Activated T-helper 17 cell treated with anti-CD3 and anti-CD28 coated beads, Interleukin-2, amount 50 U/mL, for 72 hours (primary cell): ENCODE measurements at places on chromosomes 7 and 10.

DNA sequence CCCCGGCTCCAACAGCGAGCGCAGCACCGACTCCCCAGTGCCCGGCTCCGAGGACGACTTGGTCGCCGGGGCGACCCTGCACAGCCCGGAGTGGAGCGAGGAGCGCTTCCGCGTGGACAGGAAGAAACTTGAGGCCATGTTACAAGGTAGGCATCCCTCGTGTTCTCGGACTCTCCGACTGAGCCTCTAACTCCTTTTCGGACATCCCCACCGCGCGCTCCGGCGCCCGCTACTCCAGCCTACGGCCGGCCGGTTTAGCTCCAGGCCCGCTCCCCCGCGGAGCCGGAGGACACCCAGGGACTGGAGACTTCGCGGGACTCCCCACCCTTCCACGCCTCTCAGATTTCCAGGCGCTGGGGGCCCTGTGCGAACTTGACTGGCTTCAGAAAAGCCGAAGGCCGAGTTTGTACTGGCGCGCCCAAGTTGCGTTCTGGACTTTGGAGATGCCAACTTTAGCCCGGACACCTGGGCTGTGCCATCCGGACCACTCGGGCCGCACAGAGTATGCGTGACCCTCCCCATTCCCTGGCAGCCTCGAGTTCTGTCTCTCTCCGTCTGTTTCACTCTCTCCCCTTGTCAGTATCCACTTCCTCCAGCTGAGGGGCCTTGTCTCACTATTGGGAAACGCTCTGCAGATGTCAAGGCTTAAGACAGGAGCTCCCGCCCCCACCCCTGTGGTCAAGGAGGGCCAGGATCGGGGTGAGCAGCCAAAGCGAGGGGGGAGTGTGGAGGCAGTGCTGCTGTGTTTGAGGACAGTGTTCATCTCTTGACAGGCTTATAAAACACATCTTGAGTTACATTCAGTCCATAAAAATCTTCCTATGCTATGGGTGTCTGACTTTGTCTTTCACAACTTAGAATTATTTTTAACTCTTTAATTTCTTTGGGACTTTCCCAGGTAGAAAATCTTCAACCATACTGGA is 777 bp downstream of the BICC1 start:
- peak; percentile 28 for ATAC-seq

GRCh38 chr7:28088032-28088431 is 92.6 kb downstream of the JAZF1 start:
- no peak for ATAC-seq

DNA sequence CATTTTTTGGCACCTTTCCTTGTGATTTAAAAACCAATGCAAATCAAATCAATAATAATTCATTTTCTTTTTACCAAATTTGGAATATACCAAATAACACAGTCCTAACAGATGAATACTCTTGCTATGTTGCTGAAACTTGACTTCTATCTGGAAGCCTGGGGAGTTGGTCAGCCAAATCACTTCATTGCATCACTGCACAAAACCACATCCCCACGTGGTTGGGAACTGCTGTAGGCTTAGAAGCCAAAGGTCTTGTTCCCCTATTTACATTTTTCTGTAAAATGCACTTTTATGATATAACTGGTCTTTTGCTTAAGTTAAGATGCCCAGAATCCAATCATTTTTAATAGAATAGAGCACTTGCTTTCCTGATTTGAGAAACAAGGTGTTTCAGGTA is 15.2 kb downstream of the GPR85 start:
- ATAC-seq = no peak

DNA sequence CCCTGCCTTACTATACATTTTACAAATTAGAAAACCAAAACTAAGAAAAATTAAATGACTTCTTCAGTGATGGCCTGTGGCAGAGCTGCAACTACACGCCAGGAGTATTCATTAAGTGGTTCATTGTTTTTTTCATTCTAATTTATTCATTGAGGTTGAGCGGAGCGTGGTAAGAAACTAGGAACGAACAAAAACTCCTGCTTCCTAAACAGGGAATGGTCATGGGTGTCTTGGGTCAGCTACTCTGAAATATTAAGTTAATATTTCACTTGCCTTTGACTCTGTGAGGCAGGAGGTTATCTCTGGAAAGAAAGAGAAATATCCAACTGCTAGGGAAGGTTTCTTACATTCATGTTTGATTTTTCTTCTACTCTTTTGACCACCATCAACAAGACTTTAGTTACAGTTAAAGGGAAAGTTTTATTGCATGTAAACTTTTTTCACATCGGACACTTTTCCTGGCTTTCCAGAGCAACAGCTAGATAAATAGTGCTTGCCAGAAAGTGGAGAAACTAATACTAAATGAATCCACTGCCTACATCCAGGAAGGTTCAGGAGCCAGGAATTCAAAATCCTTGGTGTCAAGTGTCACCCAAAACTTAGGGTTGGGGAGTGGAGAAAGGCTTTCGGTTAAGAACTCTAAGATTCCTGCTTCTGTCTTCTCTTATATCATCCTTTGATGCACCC is 896 bp upstream of the GNG11 start:
- no peak for ATAC-seq

DNA sequence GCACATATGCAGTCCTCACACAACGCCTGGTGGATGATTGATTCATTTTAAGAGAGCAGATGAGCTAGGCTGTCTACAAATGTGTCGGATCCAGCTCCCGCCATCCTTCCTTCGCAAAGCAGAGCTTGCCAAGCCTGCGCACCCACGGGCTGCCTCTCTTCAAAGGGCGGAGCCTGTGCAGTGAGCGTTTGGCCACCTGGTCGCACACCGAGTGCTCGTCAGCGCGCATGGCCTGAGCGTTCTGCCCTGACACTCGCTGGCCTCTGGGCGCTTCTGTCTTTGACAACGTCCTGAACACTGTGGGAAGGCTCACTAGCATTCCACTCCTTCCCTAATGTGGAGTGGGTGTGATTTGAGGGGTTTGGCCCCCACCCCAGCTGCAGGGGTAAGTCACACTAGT is 47.1 kb upstream of the TMEM72 start:
- peak; percentile 37 for ATAC-seq

DNA sequence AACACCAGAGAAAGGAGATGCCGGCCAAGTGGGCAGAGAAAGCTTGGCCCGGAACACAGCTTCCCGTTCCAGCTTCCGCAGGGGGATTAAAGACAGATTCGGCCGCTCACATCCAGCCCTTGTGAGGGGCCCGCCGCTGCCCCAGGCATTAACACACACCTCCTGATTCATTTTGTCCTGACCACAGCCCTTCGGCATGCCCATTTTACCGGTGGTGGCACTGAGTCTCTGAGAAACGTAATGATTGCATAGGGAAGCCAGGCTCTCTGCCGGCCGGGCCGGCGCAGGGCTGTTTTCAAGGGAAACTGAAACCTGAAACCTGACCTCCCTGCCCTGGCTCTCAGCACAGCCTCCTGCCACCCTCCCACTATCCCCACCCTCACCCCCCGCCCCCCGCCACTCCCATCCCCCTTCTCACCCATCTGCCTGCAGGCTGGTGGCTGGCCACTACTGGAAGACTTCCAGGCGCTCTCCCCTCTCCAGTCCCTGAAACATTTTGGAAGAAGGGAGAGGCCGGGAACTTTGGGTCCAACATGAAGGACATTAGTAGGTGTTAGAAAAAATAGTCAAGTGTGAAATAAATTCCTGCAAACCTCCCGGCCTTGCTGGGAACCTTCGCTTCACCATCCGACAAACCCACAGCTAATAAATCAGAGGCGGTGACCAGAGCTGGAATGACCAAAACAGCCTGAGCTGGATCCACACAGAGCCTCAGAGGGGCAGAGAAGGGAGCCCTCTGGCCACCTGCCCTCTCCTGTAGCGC is 83.5 kb upstream of the CUX1 start:
- ATAC-seq = no peak

GRCh38 chr10:33136271-33136670 is 178.2 kb upstream of the ITGB1 start:
- ATAC-seq = peak; percentile 4

- ATAC-seq = no peak
Observed at GRCh38 chr7:67462781-67463191, 466.2 kb downstream of the TYW1 start.

DNA sequence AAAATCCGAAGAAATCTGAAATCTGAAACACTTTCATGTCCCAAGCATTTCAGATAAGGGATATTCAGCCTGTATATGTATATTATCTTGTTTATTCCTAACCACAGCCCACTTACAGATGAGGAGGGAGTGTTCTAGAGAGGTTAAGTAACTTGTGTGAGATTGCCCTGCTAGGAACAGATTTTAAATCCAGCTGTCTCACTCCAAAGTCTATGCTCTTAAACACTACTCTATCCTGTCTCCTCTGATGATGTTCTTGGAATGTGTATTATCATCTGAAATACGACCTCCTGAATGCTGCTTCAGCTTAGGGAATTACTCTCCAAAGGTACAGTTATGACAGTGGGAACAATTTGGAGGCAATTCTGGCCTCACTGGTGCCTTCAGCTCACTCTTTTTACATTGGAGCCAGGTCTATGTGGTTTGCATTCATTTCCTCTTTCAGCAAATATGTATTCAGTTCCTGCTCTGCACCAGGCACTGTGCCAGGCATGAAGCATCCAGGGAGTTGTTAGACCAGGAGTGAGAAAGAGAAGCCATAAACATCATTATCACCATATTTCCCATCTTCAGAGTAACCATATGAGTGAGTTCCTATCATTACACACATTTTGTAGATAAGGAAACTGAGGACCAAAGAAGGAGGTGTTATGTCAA is 70.2 kb downstream of the NOC3L start:
- ATAC-seq = no peak

DNA sequence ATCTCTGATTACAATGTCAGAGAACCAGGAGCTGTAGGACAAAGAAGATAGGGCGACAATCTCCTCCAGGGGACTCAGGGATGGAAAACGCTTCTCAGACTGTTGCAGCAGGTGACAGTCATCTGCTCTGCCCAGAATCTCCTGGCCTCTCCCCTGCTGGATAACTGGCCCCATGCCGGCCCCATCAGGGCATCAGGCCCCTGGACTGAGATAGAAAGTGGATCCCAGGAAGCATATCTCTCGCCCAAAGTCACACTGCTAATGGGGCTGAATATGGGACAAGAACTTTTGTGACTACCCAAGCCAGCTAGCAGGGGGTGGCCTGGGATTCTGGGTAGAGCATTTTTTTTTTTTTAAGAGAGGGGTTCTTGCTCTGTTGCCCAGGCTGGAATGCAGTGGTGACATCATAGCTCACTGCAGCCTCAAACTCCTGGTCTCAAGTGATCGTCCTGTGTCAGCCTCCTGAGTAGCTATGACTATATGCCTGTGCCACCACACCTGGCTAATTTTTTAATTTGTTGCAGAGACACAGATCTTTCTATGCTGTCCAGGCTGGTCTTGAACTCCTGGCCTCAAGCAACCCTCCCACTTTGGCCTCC is 20.5 kb upstream of the MLXIPL start:
- no peak for ATAC-seq

DNA sequence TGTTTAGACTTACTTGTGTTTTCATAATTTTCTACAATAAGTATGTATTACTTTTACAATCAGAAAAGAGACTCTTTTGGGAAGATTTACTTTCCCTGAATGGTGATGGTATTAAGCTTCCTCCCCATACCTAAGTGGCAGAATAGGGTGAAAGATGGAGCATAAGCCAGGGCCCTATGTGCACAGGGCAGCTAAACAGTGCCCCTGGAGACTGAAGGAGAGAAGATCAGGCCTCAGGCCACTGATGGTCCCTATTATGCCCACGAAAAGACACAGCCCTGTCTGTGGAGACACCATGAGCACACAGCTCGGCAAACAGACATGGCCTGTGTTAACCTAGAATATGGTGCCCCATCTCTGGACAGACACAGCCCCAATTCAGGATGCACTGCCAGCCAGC is 139.4 kb downstream of the OAT start:
- no peak for ATAC-seq

DNA sequence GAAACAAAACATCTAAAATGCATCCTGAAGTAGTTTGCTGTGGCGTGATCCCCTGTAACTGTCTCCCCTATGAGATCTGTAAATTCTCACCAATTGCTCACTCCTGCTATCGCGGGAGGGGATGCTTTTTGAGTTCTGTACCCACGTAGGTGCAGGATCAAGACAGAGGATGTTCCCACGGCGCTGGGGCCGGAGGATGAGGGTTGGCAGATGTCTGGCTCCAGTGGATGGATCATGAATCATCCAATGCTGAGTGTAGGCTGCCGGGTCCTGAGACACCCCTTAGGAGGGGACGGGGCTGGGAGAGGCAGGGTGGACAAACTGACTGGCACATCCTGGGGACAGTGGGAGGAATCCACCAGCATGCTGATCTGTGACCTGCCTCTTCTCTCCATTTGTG is 224.4 kb downstream of the USP6NL start:
- no peak for ATAC-seq

DNA sequence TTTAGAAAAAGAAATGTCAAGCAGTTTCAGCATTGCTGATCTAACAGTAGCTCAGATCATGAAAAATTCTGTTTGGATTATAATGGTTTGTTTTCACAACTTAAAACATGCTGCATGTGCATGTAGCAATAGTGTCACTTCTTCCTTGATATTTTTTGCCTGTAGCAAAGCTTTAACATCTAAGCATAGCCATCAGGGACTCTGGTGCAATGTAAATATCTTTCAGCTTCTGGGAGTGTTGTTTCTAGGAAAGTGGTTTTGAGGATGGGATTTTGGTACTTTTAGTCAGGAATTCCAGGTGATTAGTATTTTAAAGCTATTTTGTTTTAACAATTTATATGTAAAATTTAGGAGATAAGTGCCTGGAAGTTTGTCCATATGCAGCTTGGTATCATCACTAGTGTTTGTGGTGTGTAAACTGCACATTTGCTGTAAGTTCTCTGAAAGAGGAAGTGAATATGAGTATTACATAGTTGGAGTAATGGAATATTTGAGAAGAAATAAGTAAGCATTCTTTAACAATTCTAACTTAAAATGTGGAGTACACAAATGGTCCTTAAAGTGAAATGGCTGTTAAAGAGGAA is 1.9 kb downstream of the RSBN1L start:
- ATAC-seq = no peak
